ENCODE measurements at places on chromosomes 12 and 14. TPM values are rescaled to one million over a fixed set of nuclear protein-coding genes. Genes with fewer than 3 reads are reported as not detected.

Gene FAM186B
- total RNA-seq, result 0.23 TPM

Gene DTX1
- not detected for total RNA-seq

Gene IRF2BPL
- 31.5 TPM for total RNA-seq

Gene DLK1
- total RNA-seq, result not detected

Gene KITLG
- 10.5 TPM for total RNA-seq

Gene RNU4-1
- under 0.01 TPM for total RNA-seq

Gene SDSL
- 2.5 TPM for total RNA-seq

Gene TAS2R30
- 1.4 TPM for total RNA-seq

Measured in NCI-H460 (cell line).